ENCODE measurements at places on chromosomes 11 and 22.
A peak's percentile ranks its signal among the peaks of the same experiment; 100 is the strongest.

- no peak for DNase-seq
These were observed 925.7 kb upstream of the CCDC90B start for GRCh38 chr11:84211896-84212295.

- no peak for DNase-seq
These were observed 123.3 kb downstream of the METTL15 start for GRCh38 chr11:28231475-28231874.

- no peak for DNase-seq
These were observed 74.0 kb upstream of the ATXN10 start for GRCh38 chr22:45597460-45598192.

GRCh38 chr11:61587951-61588727 is 7.3 kb upstream of the SYT7 start:
- peak; percentile 51 for DNase-seq

- no peak for DNase-seq
These were observed 12.3 kb upstream of the CD5 start for GRCh38 chr11:61089806-61090491.

GRCh38 chr11:64161037-64161436 is 4.9 kb downstream of the MACROD1 start:
- no peak for DNase-seq

DNA sequence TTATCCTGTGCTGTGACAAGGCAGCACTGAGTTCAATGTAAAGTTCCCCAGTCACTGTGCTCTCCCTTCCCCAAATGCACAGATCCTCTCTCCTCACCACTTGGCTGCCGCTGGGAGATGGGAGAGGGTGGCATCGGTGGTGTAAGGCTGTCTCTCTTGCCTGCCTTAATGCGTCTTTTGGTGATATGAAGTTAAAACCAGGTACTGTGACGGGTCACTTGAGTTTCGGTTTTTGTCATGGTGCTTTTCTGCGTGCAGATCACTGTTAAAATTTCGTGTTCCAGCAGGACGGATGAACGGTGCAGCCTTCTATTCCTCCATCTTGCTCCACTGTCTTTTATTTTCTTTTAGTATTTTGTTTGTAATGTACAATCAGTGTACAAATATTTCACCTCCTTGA is 18.6 kb downstream of the GLB1L2 start:
- no peak for DNase-seq

- no peak for DNase-seq
These were observed 1.5 kb downstream of the KREMEN1 start for GRCh38 chr22:29074276-29074772.

GRCh38 chr22:19822301-19823117 is 32.2 kb downstream of the GNB1L start:
- DNase-seq: no peak

DNA sequence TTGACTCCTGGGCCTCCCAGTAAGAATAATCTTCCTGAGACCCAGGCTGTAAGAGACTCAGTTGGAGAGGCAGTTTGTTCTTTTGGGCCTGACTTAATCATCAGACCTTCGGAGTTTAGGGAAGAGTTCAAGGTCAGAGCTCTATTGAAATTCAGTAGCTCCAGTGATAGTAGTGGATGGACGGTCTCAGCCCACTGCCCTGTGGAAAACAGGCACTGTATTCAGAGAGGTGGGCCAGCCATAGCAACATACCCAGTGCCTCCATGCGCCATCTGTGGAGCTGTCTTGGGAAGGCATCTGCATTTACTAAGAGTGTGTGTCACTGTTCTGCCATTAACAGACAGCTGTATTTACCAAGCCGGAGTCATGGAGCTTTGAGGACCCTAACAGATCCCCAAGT is 2.9 kb downstream of the SMARCB1 start:
- no peak for DNase-seq

GRCh38 chr11:120566176-120566575 is 54.6 kb downstream of the GRIK4 start:
- DNase-seq: no peak

GRCh38 chr11:115643549-115644270 is 139.5 kb upstream of the CADM1 start:
- no peak for DNase-seq

DNA sequence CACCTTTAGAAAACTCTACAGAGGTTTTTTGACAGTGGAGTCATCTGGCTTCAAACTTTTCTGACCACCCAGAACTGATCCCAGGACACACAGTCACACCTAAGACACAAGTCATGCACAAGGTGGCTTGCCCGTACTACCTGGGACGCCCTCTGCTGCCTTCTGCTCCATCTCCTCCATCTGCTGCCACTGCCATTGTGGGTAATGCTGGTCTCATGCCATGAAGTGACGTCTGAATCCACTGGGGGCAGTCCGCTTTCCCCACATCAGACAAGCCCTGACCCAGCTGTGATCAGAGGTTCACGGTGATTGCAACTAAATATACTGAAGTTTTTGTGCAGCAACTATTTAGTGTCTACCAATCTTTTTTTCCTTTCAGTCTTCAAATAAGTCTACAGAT is 5.4 kb upstream of the NDUFS8 start:
- DNase-seq: no peak

DNA sequence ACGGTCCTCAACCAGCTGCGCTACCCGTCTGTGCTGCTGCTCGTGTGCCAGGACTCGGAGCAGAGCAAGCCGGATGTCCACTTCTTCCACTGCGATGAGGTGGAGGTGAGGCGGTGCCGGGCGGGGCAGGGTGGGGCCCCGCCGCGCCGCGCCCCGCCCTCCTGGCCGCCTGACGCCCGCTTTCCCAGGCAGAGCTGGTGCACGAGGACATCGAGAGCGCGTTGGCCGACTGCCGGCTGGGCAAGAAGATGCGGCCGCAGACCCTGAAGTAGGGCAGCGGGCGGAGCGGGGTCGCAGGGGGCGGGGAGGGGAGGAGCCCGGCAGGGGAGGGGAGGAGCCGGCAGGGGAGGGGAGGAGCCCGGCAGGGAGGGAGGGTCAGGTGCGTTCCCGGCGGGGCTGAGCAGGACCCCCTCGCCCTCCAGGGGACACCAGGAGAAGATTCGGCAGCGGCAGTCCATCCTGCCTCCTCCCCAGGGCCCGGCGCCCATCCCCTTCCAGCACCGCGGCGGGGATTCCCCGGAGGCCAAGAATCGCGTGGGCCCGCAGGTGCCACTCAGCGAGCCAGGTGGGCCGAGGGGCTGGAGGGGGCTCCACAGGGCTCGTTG is 14.7 kb downstream of the EPS8L2 start:
- DNase-seq: no peak

DNA sequence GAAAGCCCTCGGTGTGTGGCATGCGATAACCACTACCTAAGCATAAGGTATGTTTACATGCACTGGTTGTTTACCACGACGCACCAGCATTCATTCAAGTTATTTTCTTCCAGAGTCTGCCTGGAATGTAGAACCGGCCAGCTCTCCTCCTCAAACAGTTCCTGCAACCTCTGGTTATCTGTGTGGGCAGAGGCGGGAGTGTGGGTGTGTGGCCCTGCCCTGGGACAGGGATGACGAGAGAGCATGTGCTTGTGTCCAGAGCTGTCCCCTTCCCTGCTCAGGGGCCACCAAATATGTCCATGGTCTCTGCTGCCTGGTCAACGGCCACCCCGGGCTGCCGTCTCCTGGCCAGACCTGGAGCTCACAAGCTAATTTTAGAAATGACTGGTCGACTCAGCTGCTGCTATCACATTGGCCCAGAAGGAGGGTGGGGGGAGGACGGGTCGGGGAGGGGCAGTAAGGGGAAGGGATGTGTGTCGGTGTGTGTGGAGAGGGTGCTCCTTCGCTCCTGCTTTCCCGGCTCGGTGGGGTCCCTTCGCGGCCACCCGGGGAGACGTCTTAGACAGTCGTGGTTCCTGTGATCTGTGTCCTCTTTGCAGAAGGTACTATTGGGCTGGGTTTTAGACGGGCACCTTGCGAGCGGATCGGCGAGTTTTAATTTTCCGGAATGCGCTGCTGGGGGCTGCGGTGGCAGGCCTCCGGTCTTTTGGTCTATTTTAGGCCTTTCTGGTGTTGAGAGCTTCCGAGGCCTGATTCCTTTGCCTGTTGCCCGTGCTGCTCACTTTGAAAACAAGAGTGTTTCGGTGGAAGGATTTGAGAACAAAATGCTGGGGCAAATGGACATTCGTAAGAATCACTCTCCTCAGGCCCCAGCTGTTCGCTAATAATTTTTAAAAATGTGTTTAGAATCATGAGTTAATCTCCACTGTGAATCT is at the start of gene MYO18B:
Gene MYO18B, plus strand, starts transcription at position 497 of the 935 bp plus-strand sequence. CDS start 18,905 bp downstream, outside the sequence.
- no peak for DNase-seq

GRCh38 chr22:43399338-43399979 is 12.4 kb upstream of the MPPED1 start:
- DNase-seq: no peak

GRCh38 chr22:38572065-38572464 is 2.1 kb upstream of the DMC1 start:
- DNase-seq: peak; percentile 2

GRCh38 chr22:35383679-35384071 is 2.8 kb downstream of the HMOX1 start:
- DNase-seq: no peak

DNA sequence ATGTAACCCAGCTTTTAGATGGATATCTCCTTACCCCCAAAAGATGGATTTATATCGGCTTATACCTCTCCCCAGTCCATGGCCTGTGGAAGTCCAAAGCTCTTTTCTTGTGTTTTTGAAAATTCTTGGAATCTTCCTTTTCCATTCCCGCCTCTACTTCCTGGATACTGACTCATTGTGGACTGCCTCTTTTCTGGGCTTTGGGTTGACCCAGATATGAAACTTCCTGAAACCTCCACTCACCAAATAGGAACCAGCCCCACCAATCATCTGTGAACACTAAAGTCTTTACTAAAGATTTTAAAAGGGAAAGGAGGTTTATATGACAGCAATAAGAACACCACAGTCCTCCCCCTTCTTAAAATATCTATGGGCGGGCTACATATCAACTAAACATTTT is 163.4 kb upstream of the SYN3 start:
- no peak for DNase-seq
